Activated CD4-positive, alpha-beta T cell treated with anti-CD3 and anti-CD28 coated beads for 48 hours (primary cell): ENCODE measurements at places on chromosomes 13 and 19.

DNA sequence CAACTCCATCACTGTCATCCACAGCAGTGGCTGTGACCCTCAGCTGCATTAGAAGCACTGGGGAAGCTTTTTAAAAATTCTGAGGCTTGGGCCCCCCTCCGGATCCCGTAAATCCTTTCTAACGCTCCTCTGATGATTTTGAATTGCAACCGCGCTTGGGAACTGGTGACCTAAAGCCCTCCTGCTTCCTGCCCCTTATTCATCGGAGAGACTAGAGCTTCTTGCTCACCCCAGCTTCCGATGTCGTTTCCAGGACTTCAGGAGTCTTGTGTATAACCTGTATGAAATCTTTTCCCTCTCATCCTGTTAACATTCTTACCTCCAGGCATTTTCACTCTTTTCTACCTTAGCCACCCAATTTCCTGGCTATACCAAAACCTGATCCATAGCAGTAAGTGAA lies 14.8 kb downstream of the ZAR1L start:
- no peak for DNase-seq

- DNase-seq, result peak; percentile 94
These were observed at the start of gene ZNF91 for GRCh38 chr19:23395041-23395721. Gene ZNF91, minus strand, starts transcription at chr19:23395471. Its CDS starts 117 bp downstream, at chr19:23395354.

- no peak for DNase-seq
These were observed 855 bp downstream of the ATP12A start for GRCh38 chr13:24680921-24681604.

- no peak for DNase-seq
These were observed 123.8 kb downstream of the NDFIP2 start for GRCh38 chr13:79604752-79605151.

GRCh38 chr19:14003251-14004055 lies 2.7 kb downstream of the RFX1 start:
- DNase-seq, result no peak
